ENCODE measurements at places on chromosomes 2 and 18. TPM values are rescaled to one million over a fixed set of nuclear protein-coding genes. Genes with fewer than 3 reads are reported as not detected.

The PDCD1 gene
- 12.4 TPM for polyA plus RNA-seq

The IL1RN gene
- polyA plus RNA-seq, result not detected

The SAG gene
- polyA plus RNA-seq, result not detected

The NOL4 gene
- polyA plus RNA-seq, result not detected

The ZNF804A gene
- 0.05 TPM for polyA plus RNA-seq

The ALPG gene
- polyA plus RNA-seq, result not detected

The DCC gene
- polyA plus RNA-seq, result not detected

The MC4R gene
- polyA plus RNA-seq, result not detected

The CXCR2 gene
- not detected for polyA plus RNA-seq

The SPATA3 gene
- not detected for polyA plus RNA-seq

The RFX8 gene
- polyA plus RNA-seq, result not detected

The ZNF512 gene
- polyA plus RNA-seq, result 38.5 TPM

The SH3BP4 gene
- not detected for polyA plus RNA-seq

The LOXHD1 gene
- polyA plus RNA-seq, result not detected

The RIT2 gene
- polyA plus RNA-seq, result not detected

The PLCL1 gene
- polyA plus RNA-seq, result 5.5 TPM

The SNTG2 gene
- polyA plus RNA-seq, result not detected

The LCT gene
- polyA plus RNA-seq, result not detected

The CRACDL gene
- 0.25 TPM for polyA plus RNA-seq

The DLGAP1 gene
- 0.24 TPM for polyA plus RNA-seq

The HOXD13 gene
- not detected for polyA plus RNA-seq

The IGFBP5 gene
- polyA plus RNA-seq, result not detected

The TEX44 gene
- polyA plus RNA-seq, result not detected

The TXNL1 gene
- polyA plus RNA-seq, result 52.9 TPM

The CDK15 gene
- not detected for polyA plus RNA-seq

The IL36RN gene
- not detected for polyA plus RNA-seq

The SETBP1 gene
- polyA plus RNA-seq, result 0.21 TPM

The LIMS3 gene
- polyA plus RNA-seq, result 5.1 TPM

The CD207 gene
- polyA plus RNA-seq, result not detected

The ASB18 gene
- polyA plus RNA-seq, result not detected

The PRKAG3 gene
- not detected for polyA plus RNA-seq

The IL36A gene
- not detected for polyA plus RNA-seq

The TUBA4B gene
- not detected for polyA plus RNA-seq

The ADGRF3 gene
- not detected for polyA plus RNA-seq

The HOXD8 gene
- polyA plus RNA-seq, result not detected

The SIX2 gene
- not detected for polyA plus RNA-seq

The EPHA4 gene
- 20.9 TPM for polyA plus RNA-seq

The ANKRD62 gene
- polyA plus RNA-seq, result not detected

All from CD4-positive, alpha-beta memory T cell (primary cell).